Endodermal cell (in vitro differentiated cells): ENCODE measurements at places on chromosomes 5 and 9. TPM values are rescaled to one million over a fixed set of nuclear protein-coding genes. Genes with fewer than 3 reads are reported as not detected.

The CA9 gene
- 1.4 and 1.8 TPM in 2 replicates for total RNA-seq

The ENHO gene
- total RNA-seq = 14.5 and 18.8 TPM in 2 replicates

The FYB1 gene
- not detected in 2 replicates for total RNA-seq

The RPS23 gene
- 2,178 to 2,365 TPM (median 2,261 TPM) in 3 replicates for total RNA-seq

The SNCB gene
- 0.22 and 0.59 TPM in 2 replicates for total RNA-seq

The PCDHB10 gene
- total RNA-seq = 3.5 to 4.5 TPM (median 3.9 TPM) in 3 replicates

The ITGA2 gene
- total RNA-seq = 4.0 to 4.8 TPM (median 4.5 TPM) in 3 replicates

GRCh38 chr5:143574236-143574635, 170.8 kb upstream of the NR3C1 start:
- H3K27me3 ChIP-seq = no peaks in the 10 kb centered on the region
- no peak for DNase-seq
- H3K36me3 ChIP-seq = no peaks in the 10 kb centered on the region
- H3K4me3 ChIP-seq = no peak overlapping the region

DNA sequence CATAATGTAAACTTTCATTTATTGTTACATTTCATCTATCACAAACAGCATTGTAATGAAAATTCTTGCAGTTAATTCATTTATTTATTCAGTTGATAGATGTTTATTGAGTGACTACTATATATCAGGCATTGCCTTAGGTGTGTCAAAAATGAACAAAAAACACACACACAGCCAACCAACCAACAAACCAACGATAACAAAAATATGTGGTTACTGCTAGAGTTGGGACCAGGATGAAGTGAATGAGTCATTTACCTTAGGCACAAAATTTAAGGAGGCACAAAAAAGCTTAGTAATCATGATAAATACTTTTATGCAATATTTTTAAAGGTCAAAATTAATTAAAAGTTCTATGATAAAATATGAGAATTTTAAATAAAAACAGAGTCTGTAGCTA, 223.4 kb downstream of the CSNK1G3 start:
- no peaks in the 10 kb centered on the region for H3K27me3 ChIP-seq
- no peak overlapping the region for H3K27ac ChIP-seq
- H3K4me3 ChIP-seq = no peak overlapping the region
- H3K4me1 ChIP-seq = no peaks in the 10 kb centered on the region
- DNase-seq = no peak

- peaks cover 87% of the 10 kb centered on the region for H3K27me3 ChIP-seq
- H3K27ac ChIP-seq = no peak overlapping the region
- no peaks in the 10 kb centered on the region for H3K4me1 ChIP-seq
- H3K36me3 ChIP-seq = no peaks in the 10 kb centered on the region
- no peak for DNase-seq
- H3K4me3 ChIP-seq = no peak overlapping the region
Measured at GRCh38 chr5:55052383-55052931, 28.4 kb downstream of the GZMK start.

DNA sequence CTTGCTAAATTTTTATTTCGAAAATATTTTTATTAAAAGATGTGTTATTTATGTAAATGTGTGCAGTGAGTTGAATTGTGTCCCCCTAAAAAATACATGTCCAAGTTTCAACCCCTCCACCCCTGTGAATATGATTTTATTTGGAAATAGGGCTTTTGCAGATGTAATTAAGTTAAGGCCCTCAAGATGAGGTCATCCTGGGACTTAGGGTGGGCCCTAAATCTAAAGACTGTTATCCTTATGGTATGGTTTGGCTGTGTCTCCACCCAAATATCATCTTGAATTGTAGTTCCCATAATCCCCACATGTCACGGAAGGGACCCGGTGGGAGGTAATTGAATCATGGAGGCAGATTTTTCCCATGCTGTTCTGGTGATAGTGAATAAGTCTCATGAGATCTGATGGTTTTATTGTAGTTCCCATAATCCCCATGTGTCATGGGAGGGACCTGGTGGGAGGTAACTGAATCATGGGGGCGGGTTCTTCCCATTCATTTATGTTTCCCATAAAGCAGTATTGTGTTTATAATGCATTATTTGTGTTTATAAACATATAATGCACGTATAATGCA, 1.5 kb upstream of the TMED7 start:
- no peak overlapping the region for H3K27ac ChIP-seq
- H3K4me1 ChIP-seq = no peaks in the 10 kb centered on the region
- H3K36me3 ChIP-seq = peaks cover 4% of the 10 kb centered on the region
- no peak for DNase-seq
- H3K27me3 ChIP-seq = no peaks in the 10 kb centered on the region

GRCh38 chr9:78879324-78880100, 582.6 kb downstream of the PSAT1 start:
- no peaks in the 10 kb centered on the region for H3K4me1 ChIP-seq
- H3K27me3 ChIP-seq = no peaks in the 10 kb centered on the region
- H3K36me3 ChIP-seq = no peaks in the 10 kb centered on the region
- no peak overlapping the region for H3K4me3 ChIP-seq

DNA sequence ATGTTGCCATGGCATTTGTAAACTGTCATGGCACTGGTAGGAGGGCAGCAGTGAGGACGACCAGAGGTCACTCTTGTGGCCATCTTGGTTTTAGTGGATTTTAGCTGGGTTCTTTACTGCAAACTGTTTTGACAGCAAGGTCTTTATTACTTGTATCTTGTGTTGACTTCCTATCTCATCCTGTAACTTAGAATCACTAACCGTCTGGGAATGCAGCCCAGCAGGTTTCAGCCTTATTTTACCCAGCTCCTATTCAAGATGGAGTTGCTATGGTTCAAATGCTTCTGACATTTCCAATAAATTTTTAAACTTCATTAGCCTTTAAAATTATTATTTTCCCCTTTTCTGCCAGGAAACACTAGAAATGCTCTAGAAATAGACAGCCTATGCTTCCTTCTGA, 839.1 kb downstream of the NR2F1-AS1 start:
- H3K4me3 ChIP-seq = no peak overlapping the region
- H3K4me1 ChIP-seq = no peaks in the 10 kb centered on the region
- no peaks in the 10 kb centered on the region for H3K36me3 ChIP-seq
- no peak for DNase-seq
- no peaks in the 10 kb centered on the region for H3K27me3 ChIP-seq
- H3K27ac ChIP-seq = no peak overlapping the region

DNA sequence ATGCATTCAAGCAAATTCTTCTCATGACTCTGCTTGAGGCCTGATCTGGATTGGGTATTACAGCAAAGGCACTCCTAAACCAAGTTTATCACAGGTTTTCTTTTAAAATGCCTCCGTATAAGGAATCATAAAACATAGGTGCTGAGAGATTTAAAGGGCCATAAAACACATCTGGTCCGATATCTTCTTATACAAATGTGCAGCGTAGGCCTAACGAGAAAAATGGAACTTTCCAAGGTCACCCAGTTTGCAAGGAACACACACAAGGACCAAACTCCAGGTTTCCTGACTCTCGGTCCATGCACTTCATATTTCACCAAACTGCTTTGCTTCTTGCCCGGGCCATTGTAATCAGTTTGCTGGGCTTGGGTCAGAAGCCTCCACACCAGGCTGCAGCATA, 22.1 kb downstream of the SH3RF2 start:
- H3K4me1 ChIP-seq = no peaks in the 10 kb centered on the region
- no peaks in the 10 kb centered on the region for H3K27me3 ChIP-seq
- no peak overlapping the region for H3K4me3 ChIP-seq
- DNase-seq = no peak
- H3K36me3 ChIP-seq = no peaks in the 10 kb centered on the region

GRCh38 chr5:150579462-150580400, 60.7 kb upstream of the SYNPO start:
- no peaks in the 10 kb centered on the region for H3K36me3 ChIP-seq
- no peak overlapping the region for H3K27ac ChIP-seq
- H3K4me1 ChIP-seq = peaks cover 7% of the 10 kb centered on the region
- no peak overlapping the region for H3K4me3 ChIP-seq

DNA sequence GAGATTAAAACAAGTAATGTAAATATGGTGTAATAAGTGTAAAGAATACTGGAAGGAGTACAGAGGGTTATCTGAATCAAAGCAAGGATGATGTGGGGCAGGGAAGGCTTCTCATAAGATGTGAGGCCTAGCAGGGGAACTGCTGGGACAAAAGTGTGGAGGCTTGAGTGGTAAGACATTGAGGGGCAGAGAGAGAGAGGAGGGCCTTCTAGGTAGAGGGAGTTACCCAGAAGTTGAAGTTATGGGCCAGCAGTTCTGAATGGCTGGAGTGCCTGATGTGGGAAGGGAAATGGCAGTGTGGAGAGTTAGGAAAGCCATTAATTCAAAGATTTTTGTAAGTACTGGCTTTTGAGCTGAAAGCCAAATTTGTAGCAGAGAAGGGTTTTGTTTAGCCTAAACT, 36.8 kb downstream of the CPEB4 start:
- H3K27ac ChIP-seq = no peak overlapping the region
- H3K27me3 ChIP-seq = no peaks in the 10 kb centered on the region
- no peak for DNase-seq

GRCh38 chr5:148425808-148426207, 42.0 kb downstream of the FBXO38 start:
- peaks cover 71% of the 10 kb centered on the region for H3K36me3 ChIP-seq
- no peaks in the 10 kb centered on the region for H3K27me3 ChIP-seq
- H3K4me3 ChIP-seq = no peak overlapping the region
- no peaks in the 10 kb centered on the region for H3K4me1 ChIP-seq
- H3K27ac ChIP-seq = no peak overlapping the region

GRCh38 chr9:132742821-132743311, 72.6 kb downstream of the GTF3C4 start:
- peaks cover 16% of the 10 kb centered on the region for H3K4me1 ChIP-seq
- H3K4me3 ChIP-seq = no peak overlapping the region
- no peaks in the 10 kb centered on the region for H3K36me3 ChIP-seq
- H3K27ac ChIP-seq = no peak overlapping the region

- no peaks in the 10 kb centered on the region for H3K36me3 ChIP-seq
- H3K27me3 ChIP-seq = no peaks in the 10 kb centered on the region
- no peak overlapping the region for H3K27ac ChIP-seq
- DNase-seq = no peak
- H3K4me3 ChIP-seq = no peak overlapping the region
Measured at GRCh38 chr5:52466113-52466512, 321.6 kb upstream of the ITGA1 start.

DNA sequence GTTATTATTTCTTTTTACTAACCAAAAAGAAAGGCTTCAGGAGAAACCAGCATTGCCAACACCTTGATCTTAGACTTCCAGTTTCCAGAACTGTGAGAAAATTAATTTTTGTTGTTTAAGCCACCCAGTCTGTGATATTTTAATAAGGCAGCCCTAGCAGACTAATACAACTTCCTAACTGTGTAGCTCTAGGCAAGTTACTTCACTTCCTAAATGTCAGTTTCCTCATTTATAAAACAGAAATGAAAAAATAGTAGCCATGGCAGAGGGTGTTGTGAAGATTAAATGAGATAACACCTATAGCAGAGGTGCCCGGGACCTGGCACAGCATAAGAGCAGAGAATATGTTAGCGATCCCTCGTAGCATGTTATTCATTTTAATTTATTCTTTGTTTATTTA, 66.6 kb upstream of the HAND1 start:
- H3K27ac ChIP-seq = no peak overlapping the region
- no peaks in the 10 kb centered on the region for H3K36me3 ChIP-seq
- H3K27me3 ChIP-seq = no peaks in the 10 kb centered on the region
- H3K4me1 ChIP-seq = no peaks in the 10 kb centered on the region
- no peak overlapping the region for H3K4me3 ChIP-seq

GRCh38 chr9:107208121-107208520, 75.0 kb upstream of the RAD23B start:
- no peak overlapping the region for H3K27ac ChIP-seq
- H3K4me1 ChIP-seq = no peaks in the 10 kb centered on the region
- DNase-seq = no peak
- no peak overlapping the region for H3K4me3 ChIP-seq
- H3K27me3 ChIP-seq = no peaks in the 10 kb centered on the region

- H3K4me1 ChIP-seq = no peaks in the 10 kb centered on the region
- peak; percentile 85 for DNase-seq
- H3K27me3 ChIP-seq = no peaks in the 10 kb centered on the region
- no peaks in the 10 kb centered on the region for H3K36me3 ChIP-seq
Measured at GRCh38 chr5:138610918-138611677, 35.9 kb upstream of the HSPA9 start.

DNA sequence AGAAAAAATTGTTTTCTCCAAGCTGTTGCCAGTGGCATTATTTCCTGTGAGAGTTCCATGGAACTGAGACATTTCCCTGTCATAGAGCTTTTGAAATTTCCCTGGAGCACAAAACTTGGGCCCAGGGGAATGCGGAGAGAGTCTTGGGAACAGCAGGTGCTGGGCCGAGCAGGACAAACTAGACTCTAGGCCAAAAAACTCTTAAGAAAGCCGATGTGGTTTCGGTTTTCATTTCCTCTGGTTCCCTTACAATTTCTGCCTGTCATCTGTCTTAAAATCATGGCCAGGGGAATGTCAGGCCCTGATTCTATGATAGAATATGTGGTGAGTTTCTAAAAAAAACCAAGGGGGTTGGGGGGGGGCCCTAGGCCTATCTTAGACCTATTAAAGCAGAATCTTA, 4.6 kb downstream of the SLC35A4 start:
- peaks cover 15% of the 10 kb centered on the region for H3K4me1 ChIP-seq
- no peak overlapping the region for H3K27ac ChIP-seq
- H3K27me3 ChIP-seq = no peaks in the 10 kb centered on the region
- H3K4me3 ChIP-seq = no peak overlapping the region

- no peaks in the 10 kb centered on the region for H3K36me3 ChIP-seq
- H3K27ac ChIP-seq = peak overlapping the region; percentile 21
- peaks cover 18% of the 10 kb centered on the region for H3K4me1 ChIP-seq
- H3K27me3 ChIP-seq = no peaks in the 10 kb centered on the region
- H3K4me3 ChIP-seq = peak overlapping the region; percentile 78
Measured at GRCh38 chr9:6080154-6080716, 64.8 kb upstream of the RANBP6 start.

GRCh38 chr9:33820231-33820745, 3.3 kb downstream of the UBE2R2 start:
- no peak for DNase-seq
- peaks cover 6% of the 10 kb centered on the region for H3K4me1 ChIP-seq
- peak overlapping the region; percentile 100 for H3K4me3 ChIP-seq

DNA sequence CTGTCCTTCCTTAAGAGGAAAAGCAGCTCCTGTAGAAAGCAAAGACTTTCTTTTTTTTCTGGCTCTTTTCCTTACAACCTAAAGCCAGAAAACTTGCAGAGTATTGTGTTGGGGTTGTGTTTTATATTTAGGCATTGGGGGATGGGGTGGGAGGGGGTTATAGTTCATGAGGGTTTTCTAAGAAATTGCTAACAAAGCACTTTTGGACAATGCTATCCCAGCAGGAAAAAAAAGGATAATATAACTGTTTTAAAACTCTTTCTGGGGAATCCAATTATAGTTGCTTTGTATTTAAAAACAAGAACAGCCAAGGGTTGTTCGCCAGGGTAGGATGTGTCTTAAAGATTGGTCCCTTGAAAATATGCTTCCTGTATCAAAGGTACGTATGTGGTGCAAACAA, 42.3 kb downstream of the NR4A3 start:
- no peak overlapping the region for H3K27ac ChIP-seq
- H3K36me3 ChIP-seq = no peaks in the 10 kb centered on the region
- H3K27me3 ChIP-seq = no peaks in the 10 kb centered on the region
- no peak for DNase-seq

GRCh38 chr9:76297721-76298239, 96.4 kb downstream of the RFK start:
- H3K4me3 ChIP-seq = no peak overlapping the region
- H3K27me3 ChIP-seq = peaks cover 20% of the 10 kb centered on the region
- H3K4me1 ChIP-seq = no peaks in the 10 kb centered on the region
- no peaks in the 10 kb centered on the region for H3K36me3 ChIP-seq

- H3K27me3 ChIP-seq = no peaks in the 10 kb centered on the region
- no peaks in the 10 kb centered on the region for H3K4me1 ChIP-seq
- H3K36me3 ChIP-seq = no peaks in the 10 kb centered on the region
- no peak overlapping the region for H3K4me3 ChIP-seq
- H3K27ac ChIP-seq = no peak overlapping the region
- no peak for DNase-seq
Measured at GRCh38 chr5:57277085-57277484, 103.2 kb downstream of the GPBP1 start.
